RPMI7951 (cell line): ENCODE measurements at places on chromosomes 11 and 22.

DNA sequence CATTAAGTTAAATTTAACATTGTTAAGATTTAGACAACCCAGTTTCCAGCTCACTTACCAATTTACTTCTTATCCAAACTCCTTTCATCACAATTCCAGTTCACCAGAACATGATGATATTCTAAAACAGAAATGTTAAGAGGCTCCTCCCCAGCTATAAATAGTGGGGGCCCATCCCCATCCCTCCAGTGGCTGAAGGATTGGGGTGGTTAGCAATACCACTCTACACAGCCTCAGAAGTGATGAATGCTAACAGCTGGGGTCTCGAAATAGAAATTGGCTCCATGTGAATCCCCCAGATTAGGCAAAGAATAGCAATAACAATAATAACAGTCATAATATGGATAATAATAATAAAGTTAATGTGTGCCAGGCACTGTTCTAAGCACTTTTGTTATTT is 97.9 kb upstream of the NCAM1 start:
- DNase-seq, result no peak

DNA sequence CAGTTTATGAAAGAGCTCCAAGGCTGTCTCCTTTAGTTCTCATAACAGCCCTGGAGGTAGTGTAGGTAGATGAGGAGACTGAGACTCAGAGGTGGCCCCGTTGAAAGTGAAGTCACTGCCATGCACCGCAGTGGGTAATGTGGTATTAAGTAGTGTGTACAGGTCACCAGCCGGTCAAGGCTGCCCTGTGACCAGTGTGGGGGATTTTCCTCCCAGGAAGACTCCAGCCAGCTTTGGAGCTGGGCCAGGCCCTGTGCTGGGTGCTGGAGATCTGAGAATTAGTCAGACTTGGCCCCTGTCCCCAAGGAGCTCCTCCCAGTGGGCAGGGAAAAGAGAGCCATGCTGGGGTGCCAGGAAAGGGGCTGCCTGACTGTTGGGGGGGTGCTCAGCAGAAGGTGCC is 5.3 kb downstream of the OMP start:
- peak; percentile 96 for DNase-seq

GRCh38 chr22:38027487-38027886 is 29.7 kb upstream of the PICK1 start:
- no peak for DNase-seq

- no peak for DNase-seq
These were observed at the start of gene LDHAL6A for GRCh38 chr11:18455686-18456372. TSS of gene LDHAL6A (plus strand) at chr11:18455856. CDS start at chr11:18456681, 825 bp downstream.

DNA sequence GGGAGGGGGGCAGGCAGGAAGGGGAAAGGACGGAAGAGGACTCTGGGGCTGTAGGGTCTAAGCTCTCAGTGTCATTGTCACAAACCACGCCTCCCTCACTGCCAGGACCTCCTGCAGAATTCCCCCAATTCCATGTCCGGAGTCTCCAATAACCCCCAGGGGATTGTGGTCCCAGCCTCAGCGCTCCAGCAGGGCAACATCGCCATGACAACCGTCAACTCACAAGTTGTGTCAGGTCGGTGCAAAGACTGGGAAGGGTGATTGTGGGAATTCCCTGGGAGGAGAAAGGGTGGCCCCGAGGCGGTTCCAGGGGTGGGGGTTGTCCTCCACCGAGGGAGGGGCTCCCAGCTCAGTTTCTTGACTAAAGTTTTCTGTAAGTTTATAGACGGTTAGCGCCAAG is 86.0 kb downstream of the FEZ1 start:
- peak; percentile 78 for DNase-seq

DNA sequence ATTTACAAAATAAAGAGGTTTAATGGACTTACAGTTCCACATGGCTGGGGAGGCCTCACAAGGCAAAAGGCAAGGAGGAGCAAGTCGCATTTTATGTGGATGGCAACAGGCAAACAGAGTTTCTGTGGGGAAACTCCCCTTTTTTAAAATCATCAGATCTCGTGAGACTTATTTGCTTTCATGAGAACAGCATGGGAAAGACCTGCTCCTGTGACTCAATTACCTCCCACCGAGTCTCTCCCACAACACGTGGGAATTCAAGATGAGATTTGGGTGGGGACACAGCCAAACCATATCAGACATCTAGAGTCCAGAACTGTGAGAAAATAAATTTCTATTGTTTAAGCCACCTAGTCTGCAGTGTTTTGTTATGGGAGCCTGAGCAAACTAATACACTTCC is 80.8 kb downstream of the ME3 start:
- no peak for DNase-seq

GRCh38 chr11:18225913-18226312 is 10.7 kb downstream of the SAA4 start:
- DNase-seq, result peak; percentile 5

DNA sequence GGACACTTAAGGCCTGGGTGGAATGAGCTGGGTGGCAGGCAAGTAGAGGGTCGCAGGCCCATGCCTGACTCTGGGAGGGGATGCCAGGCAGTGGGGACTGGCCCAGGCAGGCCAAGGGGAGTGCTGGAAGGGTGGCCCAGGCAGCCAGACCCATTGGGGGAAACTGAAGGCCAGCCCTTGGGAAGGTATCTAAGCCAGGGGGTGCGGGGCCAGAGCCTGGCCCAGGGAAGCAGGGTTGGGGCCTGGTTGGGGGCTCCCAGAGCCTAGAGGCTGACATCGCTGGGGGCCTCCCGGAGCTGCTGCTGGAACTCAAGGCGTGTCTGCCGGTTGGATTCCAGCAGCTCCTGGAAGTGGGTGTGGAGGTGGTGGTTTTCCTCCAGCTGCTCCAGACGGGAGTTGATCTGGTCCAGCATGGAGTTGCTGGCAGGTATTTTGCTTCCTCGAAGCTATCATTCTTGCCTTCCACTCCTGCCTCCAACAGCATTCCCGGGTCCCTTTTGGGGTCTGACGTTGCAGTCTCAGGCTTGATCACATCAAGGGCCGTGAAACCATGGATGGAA is 35.3 kb upstream of the XBP1 start:
- no peak for DNase-seq

GRCh38 chr11:72786305-72787215 is 7.3 kb downstream of the STARD10 start:
- no peak for DNase-seq

DNA sequence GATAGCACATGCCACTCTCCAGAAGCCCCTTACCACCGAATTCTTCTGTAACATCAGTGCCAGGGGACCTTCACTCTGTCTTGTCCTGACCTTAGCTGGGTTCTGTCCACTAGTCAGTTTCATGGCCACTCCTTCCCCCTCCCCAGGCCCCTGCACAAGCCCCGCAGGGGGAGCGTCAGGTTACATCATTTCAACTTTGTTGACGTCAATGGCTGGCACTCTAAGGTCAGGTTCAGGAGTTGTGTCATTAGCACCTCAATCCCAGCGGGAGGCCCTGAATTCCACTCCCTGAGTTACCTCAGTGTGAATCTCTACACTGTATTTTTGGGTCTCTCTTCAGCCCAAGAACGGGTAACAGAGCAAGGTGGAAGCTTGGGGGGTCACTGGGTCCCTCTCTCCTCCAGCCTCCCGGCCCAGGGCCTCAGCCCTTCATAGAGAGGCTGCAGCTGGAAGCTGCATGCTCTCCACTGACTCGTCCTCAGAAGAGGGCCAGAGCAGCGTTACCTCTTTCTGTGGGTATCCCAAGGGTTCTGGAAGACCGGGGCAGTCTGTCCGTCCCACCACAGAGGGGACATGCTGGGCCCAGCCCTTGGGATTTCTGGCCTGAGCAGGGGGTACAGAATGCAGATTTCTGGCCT is 10.3 kb downstream of the USH1C start:
- no peak for DNase-seq

DNA sequence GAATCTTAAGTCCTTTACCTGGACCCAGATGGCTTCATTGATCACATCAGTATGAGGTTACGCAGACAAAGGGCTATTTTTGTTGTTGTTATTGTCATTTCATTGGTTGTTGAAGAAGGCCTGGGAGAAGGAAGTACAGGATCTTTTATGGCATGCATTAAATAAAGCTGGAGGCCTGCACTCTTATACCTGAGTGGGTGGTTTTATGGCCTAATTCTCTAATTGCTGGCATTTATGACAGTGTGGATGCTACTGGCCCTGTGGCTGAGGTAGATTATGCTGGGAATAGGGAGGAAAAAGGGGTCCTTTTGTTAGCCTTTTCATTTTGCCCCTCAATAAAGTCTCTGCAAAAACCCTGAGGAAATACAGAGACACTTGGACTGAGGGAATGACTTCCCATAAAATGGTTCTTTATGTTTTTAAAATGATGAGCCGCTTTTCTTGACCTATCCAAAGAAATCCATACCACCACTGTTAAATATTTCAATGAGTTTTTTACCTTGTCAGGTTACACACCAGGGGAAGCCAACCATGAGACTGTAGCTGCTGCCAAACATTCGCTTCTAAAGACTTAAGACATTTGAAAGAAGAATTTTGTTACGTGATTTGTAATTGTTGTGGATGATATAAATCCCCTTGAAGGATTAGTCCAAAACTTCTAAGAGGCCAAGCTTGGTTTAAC is 6.8 kb downstream of the KMT2A start:
- DNase-seq, result no peak

- DNase-seq, result no peak
These were observed 53.1 kb downstream of the PDE2A start for GRCh38 chr11:72621008-72621610.

- no peak for DNase-seq
These were observed 80.4 kb upstream of the EED start for GRCh38 chr11:86164106-86164505.

- DNase-seq, result no peak
These were observed 4.1 kb upstream of the VSIG2 start for GRCh38 chr11:124756033-124756752.

- DNase-seq, result no peak
These were observed 89.8 kb downstream of the DBX1 start for GRCh38 chr11:20070459-20070858.

DNA sequence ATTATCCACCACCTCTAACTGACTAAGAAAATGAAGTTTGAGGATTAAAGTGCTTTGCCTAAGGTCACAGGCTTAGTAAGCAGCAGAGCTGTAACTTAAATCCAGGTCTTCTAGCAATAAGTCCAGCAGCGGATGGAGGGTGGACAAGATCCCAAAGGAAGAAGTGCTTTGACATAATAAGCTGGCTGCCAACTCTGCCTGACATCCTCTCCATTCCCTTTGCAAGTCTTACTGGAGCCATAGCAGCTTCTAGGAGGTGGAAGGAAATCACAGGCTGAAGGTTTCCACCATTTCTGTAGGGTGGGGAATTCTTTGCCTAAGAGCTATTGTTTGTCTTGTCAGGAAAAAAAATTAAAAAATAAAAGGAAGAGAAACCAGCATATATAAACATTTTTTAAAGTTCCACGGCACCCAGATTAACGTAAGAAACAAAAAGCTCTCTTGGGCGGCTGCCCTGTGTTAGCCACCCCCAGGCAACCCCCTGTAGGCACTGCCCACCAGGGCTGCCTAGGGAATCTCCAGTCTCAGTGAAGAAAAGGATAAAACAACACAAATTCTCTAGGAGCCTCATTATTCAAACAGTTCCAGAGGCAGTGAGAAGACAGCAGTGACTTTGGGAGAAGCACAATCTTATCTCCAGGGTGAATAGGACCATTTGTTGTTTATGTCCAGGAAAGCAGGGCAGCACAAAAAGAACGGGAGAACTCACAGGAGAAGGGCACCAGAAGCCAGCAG is 380.8 kb upstream of the CADM1 start:
- DNase-seq, result no peak

GRCh38 chr11:59556917-59557348 is 45.6 kb downstream of the OR4D9 start:
- peak; percentile 77 for DNase-seq

DNA sequence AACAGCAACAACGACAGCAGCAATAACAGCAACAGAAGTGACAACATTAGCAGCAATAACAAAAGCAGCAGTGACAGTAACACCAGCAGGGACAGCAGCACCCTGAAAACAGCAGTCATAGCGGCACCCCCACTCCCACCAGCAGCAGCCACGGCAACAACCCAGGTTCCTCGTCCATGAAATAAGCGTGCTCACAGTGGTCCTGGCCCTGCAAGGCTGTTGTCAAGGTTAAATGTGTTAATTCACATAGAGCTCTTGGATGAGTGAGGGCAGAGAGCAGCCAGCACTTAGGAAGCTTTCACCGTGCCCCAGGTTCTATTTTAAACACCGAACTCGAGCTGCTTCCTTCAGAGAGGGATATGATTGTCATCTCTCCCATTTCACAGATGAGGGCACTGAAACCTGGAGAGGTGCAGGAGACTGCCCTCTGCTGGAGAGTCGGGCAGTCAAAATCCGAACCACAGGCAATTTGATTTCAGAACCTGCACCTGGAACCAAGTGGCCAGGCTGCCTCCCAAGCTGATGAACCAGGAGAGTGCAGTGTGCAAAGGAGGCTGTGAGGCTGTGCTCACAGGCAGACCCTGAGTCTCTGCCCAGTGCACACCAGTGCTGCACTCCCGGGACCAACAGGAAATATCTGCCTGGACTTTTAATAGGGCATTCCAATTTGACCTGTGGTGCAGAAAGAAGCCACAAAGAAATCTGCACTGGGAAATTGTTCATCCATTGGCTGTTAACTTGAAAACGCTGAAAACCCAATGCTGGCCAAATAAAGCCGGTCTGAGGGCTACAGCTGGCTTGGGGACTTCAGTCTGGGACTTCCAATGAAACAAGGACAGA is 22.9 kb upstream of the FGF3 start:
- peak; percentile 26 for DNase-seq

DNA sequence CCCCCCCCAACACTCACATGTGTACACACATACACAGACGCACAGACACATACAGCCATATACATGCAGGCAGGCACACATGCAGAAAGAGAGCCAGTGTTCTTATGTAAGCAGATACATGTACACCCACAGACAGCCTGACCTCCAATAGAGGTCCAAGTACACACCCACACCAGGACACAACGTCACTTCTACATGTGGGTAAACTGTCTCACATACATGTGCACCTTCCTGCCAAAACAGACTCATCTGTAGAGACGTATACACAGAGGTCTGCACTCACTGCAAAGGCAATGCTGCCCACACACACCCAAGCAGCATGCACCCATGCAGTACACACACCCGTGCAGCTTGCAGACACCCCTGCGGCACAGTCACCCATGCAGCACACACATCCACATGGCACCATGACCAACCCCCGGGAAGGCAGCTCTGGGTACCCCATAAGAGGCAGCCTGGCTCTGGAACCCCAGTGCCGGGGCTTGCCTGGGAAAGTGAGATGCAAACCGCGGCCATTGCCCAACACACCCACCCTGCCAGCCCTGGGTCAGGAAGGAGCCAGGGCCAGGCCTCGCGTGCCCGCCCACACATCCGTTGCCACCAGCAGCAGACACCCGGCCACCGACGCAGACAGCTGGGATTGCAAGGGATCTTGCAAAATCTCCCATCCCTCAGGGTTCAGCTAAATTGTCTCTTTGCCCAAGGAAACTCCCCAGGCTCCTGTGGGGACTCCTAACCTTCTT is 10.1 kb downstream of the CASTOR1 start:
- DNase-seq, result peak; percentile 78

- DNase-seq, result peak; percentile 50
These were observed 6.5 kb upstream of the ST3GAL4 start for GRCh38 chr11:126348806-126349582.

- no peak for DNase-seq
These were observed 158.4 kb upstream of the NARS2 start for GRCh38 chr11:78733031-78733430.

GRCh38 chr11:94715225-94715624 is 52.9 kb upstream of the AMOTL1 start:
- no peak for DNase-seq
